EL (cell line): ENCODE measurements at places on chromosomes 3 and 15.
A peak's percentile ranks its signal among the peaks of the same experiment; 100 is the strongest.

- DNase-seq: no peak
Observed at GRCh38 chr3:174322789-174323188, 536.3 kb upstream of the NAALADL2 start.

DNA sequence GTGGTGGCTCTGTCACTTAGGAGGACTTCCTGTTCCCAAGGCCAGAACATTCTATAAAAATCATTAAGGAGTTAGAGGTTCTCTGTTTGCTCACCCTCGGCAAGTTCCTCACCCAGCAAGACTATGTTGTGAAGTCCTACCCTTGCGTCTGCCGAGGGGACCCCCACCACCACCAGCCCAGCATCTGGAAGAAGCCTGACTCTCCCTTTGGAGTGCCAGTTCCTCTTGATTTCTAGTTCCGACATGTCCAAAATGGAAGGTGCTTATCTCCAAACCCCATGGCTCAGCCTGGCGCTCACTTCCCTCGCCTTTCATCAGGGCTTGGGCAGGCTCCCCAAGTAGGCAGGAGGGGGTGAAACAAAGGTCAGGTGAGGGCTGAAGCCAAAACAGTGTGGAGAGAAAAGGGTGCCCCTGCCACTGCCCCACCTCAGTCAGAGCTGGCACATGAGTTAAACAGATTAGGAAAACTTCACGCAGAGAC, 41.0 kb downstream of the BHLHE40 start:
- DNase-seq: no peak

DNA sequence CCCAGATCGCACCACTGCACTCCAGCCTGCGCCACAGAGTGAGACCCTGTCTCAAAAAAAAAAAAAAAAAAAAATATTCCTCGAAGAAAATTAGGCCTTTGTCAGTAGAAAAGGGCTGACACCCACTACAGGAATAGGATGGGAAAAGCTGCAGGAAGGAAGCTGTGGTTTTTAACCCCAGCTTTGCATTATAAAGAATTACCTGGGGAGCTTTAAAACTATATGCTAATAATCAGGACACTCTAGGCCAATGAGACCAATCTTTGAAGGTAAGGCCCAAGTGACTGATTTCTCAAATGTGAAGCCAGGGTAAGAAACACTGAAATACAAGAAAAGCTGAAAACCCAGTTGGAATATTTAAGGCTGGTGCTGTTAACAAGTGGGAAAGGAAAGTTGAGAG, 74.3 kb downstream of the RBPMS2 start:
- no peak for DNase-seq

DNA sequence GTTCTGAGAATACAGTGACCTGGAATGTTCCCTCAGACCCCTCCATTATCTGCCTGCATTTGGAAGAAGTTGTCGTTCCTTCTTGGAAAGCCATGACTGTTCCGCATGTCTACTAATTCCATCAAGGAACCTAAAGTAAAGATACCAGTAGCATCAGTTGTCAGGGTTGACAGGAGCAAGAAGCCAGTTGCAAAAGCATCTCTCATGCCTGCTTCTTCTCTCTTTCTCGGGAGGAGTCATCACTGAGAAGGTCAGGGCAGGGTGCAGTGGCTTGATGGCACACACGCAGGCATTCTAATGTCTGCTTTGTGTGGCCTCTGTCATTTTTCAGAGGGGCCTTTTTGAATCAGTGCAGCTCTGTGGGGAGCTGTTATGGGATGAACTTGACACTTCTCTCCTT, 276.6 kb upstream of the TPM1 start:
- no peak for DNase-seq

DNA sequence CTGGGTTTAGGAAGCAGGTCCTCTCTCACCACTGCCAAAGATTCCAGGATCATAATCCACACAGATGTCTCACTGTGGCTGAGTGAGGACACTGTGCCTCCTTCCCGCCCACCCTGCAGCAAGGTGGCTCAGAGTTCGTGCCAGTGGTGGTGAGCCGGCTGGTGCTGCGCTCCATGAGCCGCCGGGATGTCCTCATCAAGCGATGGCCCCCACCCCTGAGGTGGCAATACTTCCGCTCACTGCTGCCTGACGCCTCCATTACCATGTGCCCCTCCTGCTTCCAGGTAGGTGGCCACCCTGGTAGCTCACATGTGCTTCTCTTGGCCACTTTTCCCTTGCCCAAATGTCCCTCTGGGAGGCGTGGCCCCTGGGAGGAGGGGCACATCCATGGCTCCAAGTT, 9.0 kb upstream of the RHO start:
- DNase-seq: no peak

- DNase-seq: no peak
Observed at GRCh38 chr3:8983026-8983425, 19.8 kb upstream of the RAD18 start.

- DNase-seq: no peak
Observed at GRCh38 chr3:153399636-153400035, 237.6 kb downstream of the RAP2B start.

GRCh38 chr15:38263996-38264395, 11.4 kb downstream of the SPRED1 start:
- peak; percentile 85 for DNase-seq

GRCh38 chr15:67225336-67225735, 29.1 kb downstream of the AAGAB start:
- peak; percentile 77 for DNase-seq

DNA sequence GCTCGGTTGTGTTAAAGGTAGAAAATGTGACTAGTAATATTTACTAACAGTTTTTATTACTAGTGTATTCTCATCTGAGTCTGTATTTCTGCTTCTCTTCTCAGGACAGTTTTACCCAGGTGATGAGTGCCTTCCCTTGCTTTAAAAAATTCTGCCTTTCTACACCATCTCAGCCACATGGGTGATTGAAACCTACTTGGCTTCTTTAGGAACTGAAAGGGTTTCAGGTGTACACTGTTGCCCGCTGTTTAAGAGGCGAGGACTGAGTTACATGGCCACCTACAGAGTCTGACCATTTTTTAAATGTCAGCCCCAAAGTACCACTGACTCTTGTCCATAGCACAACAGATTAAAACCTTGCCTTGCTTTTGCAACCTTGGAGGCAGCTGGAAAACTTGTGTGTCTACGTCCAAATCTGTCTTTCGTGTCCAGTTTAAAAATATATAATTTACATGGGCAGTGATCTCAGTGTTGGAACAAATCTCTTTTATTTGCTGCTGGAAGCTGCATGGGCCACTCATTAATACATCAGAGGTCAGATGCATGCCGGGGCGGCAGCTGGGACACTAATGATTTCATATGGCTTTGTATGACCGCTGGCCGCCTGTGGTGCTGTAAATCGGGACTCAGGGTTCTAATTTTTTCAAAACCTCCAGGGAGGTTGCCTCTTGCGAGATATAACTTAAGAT, 44.6 kb downstream of the TRIM71 start:
- DNase-seq: no peak

GRCh38 chr3:102265720-102266119, 169.1 kb upstream of the ZPLD1 start:
- no peak for DNase-seq

DNA sequence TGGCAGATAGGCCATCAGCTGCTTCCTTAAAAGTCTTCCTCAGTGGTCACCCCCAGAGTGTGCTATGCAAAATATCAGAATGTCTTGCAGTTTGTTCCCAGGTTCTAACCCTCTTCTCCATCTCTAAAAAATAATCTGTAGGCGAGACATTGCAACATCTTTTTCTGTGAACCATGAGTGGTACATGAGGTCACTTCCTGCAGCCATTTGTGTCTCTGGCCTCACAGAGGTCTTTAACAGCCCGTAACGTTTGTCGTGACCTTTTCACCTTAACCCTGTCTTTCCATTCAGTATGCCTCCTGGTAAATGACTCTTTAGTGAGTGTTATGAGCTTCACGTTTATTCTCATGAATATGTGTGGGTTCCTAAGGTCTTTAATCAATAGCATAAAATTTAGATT, 145.4 kb downstream of the KLHL25 start:
- peak; percentile 85 for DNase-seq

DNA sequence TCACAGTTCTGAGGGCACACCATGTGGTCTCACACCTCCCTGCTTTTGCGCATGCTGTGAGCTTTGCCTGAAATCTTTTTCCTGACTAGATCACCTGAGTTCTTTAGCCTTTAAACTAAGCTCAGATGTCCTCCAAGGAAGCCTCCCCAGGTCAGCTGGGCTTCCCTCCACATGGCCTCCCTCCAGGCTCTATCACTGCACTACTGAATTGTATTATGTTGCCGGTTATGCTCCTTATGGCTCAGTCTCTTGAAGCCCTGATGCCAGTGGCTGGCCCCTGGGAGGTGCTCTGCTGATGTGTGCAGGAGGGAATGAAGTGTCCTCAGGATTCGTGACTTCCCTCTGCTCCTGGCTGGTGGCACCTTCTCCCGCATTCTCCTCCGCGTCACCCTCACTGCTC, 93.3 kb upstream of the BLM start:
- DNase-seq: no peak

DNA sequence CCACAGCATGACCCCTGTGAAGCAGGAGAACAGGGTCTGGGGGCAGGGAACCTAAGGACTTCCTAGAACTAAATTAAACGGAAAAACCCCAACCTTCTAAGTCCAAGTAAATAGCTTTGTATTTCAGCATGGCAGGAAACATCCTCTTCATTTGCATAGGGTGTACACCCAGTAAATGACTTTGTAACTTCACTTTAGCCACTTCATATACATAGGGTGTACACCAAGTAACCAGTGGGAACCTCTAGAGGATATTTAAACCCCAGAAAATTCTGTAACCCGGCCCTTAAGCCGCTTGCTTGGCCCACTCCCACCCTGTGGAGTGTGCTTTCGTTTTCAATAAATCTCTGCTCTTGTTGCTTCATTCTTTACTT, 41.8 kb downstream of the FSD2 start:
- DNase-seq: no peak

GRCh38 chr15:48559285-48559684, 86.2 kb downstream of the FBN1 start:
- peak; percentile 88 for DNase-seq

GRCh38 chr15:63967616-63968015, 78.7 kb downstream of the DAPK2 start:
- DNase-seq: no peak

- no peak for DNase-seq
Observed at GRCh38 chr15:76440441-76440840, 103.9 kb downstream of the ISL2 start.

DNA sequence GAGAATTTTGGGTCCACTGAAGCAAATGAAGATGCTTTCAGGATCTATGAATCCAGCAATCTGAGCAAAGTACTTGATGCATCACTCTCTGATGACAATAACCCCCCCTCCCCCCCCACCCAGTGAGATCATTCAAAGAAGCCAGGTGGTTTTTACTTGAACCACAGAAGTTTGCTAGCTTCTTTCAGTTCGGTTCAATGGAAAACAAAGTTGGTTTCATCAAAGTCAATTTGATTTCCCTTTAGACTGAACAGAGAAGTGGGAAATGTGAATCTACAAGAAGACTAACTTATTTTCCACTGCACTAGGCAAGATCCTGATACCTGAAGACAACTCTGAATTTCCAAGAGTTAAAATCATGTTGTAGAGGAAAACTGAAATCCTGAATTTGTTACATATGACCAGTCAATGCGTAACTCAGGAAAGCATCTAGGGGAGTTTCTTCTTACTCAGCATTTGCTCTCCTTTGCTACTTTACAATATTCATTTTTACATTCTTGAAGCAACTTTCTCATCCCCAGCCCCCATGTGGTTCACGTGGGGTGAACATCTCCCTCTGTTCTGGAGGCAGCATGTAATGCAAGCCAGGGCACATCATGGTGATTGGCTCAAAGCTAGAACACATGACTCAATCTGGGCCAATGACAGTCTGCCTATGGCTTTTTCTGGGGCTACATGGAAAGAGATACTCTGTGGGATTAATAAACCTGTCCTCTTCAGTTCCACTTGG, 572.6 kb downstream of the FOXP1 start:
- DNase-seq: no peak

DNA sequence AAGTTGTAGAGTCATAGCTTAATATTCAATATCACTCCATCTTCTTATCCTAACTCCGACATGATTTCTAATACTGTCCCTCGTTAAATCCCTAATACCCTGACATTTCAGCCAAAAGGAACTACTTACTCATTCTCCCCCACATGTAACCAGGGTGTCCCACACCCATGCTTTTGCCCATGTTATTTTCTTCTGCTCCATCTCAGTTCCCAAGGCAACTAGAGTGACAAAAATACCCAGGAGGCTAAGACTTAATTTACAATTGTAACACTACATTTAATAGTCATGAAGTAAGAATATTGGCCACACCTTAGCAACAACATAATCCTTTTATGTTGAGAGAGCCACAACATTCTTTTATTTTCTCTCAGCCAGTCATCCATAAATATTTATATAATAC, 248.5 kb upstream of the TGFBR2 start:
- DNase-seq: no peak

- no peak for DNase-seq
Observed at GRCh38 chr15:57227166-57227565, 149.1 kb upstream of the CGNL1 start.
